ENCODE measurements at places on chromosomes 7 and 10. TPM values are rescaled to one million over a fixed set of nuclear protein-coding genes. Genes with fewer than 3 reads are reported as not detected.

The PRKAR2B gene
- 16.0 TPM for total RNA-seq

The SPDYE2 gene
- not detected for total RNA-seq

The SPDYE17 gene
- not detected for total RNA-seq

The COL28A1 gene
- not detected for total RNA-seq

The CLDN15 gene
- 2.1 TPM for total RNA-seq

The PPIF gene
- total RNA-seq = 9.9 TPM

The TUBAL3 gene
- total RNA-seq = not detected

The ATP6V0A4 gene
- total RNA-seq = 0.09 TPM

The OR2A5 gene
- not detected for total RNA-seq
